ENCODE measurements at places on chromosomes 4 and X.

GRCh38 chr4:173333658-173334084 lies 487 bp downstream of the HMGB2 start:
- DNase-seq = peak; percentile 30

DNA sequence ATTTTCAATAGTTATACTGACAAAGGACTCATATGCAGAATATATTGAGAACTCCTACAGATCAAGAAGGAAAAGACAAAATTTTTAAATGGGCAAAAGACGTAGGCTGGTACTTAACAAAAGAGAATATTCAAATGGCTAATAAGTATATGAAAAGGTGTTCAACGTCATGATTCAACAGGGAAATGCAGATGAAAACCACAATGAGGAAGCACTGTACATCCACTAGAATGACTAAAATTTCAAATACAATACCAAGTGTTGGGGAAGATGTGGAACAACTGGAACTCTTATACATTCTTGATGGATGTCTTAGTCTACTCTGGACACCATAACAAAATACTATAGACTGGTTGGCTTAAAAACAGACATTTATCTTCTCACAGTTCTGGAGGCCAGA lies 1.3 kb upstream of the MRFAP1L1 start:
- no peak for DNase-seq

GRCh38 chrX:13755254-13755653 lies 20.7 kb downstream of the OFD1 start:
- no peak for DNase-seq

GRCh38 chr4:6469898-6470501 lies 2.4 kb downstream of the PPP2R2C start:
- DNase-seq = no peak

GRCh38 chr4:93116624-93117023 lies 711.9 kb upstream of the ATOH1 start:
- no peak for DNase-seq

Data from activated T-cell treated with anti-CD3 and anti-CD28 coated beads for 1 hour (primary cell).